MCF 10A (cell line): ENCODE measurements at places on chromosomes 3 and 15. TPM values are rescaled to one million over a fixed set of nuclear protein-coding genes. Genes with fewer than 3 reads are reported as not detected.

DNA sequence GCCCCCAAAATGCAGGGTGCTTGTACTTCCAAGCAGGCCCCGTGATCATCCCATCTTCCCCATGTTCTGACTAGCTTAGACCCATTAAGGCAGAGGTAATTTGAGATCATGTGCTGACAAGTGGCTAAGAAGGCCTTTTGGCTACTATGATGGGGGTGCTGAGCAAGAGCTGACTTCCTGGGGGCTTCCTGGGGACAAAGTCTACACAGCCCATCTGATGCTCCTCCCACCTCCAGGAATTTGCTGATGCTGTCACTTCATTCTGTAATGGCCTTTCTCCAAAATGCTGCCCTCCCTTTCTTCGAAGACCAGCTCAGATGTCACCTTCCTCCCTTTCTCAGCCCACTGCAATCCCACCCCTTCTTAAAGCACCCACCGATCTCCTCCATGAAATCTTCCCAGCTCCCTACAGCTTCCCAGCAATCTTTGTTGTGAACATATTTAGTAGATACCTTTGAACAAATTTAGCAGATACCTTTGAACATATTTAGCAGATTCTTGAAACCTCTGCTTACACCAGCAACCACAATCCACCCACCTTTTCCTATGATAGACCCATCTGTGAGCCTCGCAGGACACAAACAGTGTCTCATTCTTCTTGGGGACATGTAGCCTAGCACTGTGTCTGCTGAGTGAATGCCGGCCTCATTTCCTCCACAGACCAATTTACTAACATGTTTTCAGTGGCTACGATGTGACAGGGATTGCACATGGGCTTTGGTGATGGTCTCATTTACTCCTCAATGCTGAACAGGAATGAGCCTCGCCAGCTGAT, 223.3 kb downstream of the EPHB1 start:
- H3K4me3 ChIP-seq, result no peak overlapping the region
- no peak overlapping the region for H3K27ac ChIP-seq
- H3K27me3 ChIP-seq, result no peaks in the 10 kb centered on the region

DNA sequence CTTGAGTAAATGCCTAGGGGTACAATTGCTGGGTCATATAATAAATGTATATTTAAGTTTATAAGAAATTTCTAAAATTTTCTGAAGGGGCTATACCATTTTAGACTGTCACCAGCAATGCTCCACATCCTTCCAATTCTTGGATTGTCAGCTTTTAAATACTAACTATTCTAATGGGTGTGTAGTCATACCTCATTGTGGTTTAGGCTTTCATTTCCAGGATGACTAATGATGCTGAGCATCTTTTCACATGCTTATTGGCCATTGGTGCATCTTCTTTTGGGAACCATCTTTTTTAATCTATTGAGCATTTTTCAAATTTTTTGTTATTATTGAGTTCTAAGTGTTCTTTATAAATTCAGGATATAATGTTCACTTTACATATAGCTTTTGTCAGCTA, 52.5 kb upstream of the CORO2B start:
- H3K27ac ChIP-seq, result no peak overlapping the region
- peaks cover 21% of the 10 kb centered on the region for H3K27me3 ChIP-seq
- H3K4me3 ChIP-seq, result no peak overlapping the region
- no peaks in the 10 kb centered on the region for H3K36me3 ChIP-seq
- no peaks in the 10 kb centered on the region for H3K4me1 ChIP-seq

GRCh38 chr3:196636369-196637349, 2.8 kb upstream of the NRROS start:
- peaks cover 5% of the 10 kb centered on the region for H3K4me1 ChIP-seq
- no peak for DNase-seq
- no peak overlapping the region for H3K4me3 ChIP-seq

- H3K27ac ChIP-seq, result no peak overlapping the region
- H3K4me3 ChIP-seq, result no peak overlapping the region
- no peaks in the 10 kb centered on the region for H3K36me3 ChIP-seq
These were observed 92.8 kb downstream of the ZIC4 start for GRCh38 chr3:147313513-147313912.

- H3K4me1 ChIP-seq, result peaks cover 16% of the 10 kb centered on the region
- H3K4me3 ChIP-seq, result no peak overlapping the region
- no peaks in the 10 kb centered on the region for H3K36me3 ChIP-seq
- no peaks in the 10 kb centered on the region for H3K27me3 ChIP-seq
- no peak overlapping the region for H3K27ac ChIP-seq
- DNase-seq, result no peak
These were observed 71.6 kb downstream of the IMPG2 start for GRCh38 chr3:101248736-101249135.

PLA2G4B gene
- total RNA-seq, result 3.8 and 5.0 TPM in 2 replicates

A4GNT gene
- total RNA-seq, result not detected in 2 replicates

RTP3 gene
- total RNA-seq, result not detected in 2 replicates

CKMT1A gene
- total RNA-seq, result 11.4 and 27.5 TPM in 2 replicates

LRRC3B gene
- not detected in 2 replicates for total RNA-seq

KY gene
- not detected in 2 replicates for total RNA-seq

GNB5 gene
- total RNA-seq, result 31.8 and 33.7 TPM in 2 replicates

DYNLT2B gene
- 22.3 and 23.5 TPM in 2 replicates for total RNA-seq
